ENCODE measurements at places on chromosomes 2 and 18. TPM values are rescaled to one million over a fixed set of nuclear protein-coding genes. Genes with fewer than 3 reads are reported as not detected.

The GBX2 gene
- total RNA-seq = not detected

The PDE11A gene
- 5.9 TPM for total RNA-seq

DNA sequence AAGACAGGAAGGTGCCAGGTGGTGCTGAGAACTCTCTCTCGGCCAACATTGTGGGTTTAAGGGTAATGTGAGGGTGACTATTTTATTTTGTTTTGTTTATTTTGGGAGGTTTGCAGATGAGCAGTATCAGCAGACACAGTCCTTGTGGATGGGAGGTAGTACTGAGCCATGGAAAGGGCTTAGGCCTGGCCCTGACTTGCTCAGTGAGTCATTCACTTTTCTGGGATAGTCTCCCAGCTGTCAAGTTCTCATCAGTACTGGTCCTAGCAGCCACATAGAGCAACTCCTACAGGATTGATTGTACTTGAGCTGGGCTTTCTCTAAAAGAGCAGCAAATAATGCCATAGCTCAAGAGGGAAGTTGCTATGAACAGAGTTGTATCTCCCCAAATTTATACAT lies 175.2 kb downstream of the LOXHD1 start:
- no peak for DNase-seq
- H3K27ac ChIP-seq = no peak overlapping the region
- no peaks in the 10 kb centered on the region for H3K4me1 ChIP-seq

The FOXI3 gene
- total RNA-seq = not detected

DNA sequence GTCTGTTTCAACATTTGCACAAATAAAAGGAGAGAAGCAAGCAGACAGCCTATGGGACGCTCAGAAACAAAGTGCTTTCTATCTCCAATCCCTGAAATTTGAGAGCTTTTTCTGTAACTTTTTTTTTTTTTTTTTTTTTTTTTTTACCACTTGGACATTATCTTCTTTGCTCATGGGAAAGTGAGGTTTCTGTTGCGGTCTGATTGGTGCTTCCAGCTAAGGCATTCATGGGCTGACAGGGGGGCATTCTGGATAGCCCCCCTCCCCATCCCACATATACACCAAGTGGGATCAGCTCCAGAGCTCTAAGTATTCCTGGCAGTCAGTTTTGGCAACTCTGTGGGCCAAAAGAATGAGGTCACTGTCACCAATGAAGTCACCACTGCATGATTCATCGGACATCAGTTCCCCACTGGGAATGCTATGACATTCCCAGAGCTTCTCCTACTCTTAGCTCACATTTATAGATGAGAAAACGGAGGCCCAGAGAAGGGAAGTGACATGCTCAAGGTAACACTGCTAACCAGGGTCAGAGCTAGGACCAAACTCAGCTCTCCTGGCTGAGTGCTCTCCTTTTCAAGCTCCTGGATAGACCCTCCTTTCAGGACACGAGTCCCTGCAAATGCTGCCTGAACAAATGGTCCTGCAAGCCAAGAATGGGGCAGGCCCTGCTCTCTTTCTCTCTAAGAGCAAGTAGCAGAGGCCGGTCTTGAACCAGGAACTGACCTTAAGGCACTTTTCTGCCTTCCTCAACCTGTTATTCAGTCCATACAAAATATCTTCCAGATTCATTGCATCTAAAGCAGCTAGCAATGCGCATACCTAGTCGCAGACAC lies 61.3 kb downstream of the TMEM247 start:
- no peak overlapping the region for H3K4me3 ChIP-seq
- no peak for DNase-seq
- H3K27me3 ChIP-seq = no peaks in the 10 kb centered on the region
- no peaks in the 10 kb centered on the region for H3K36me3 ChIP-seq
- H3K4me1 ChIP-seq = no peaks in the 10 kb centered on the region
- H3K27ac ChIP-seq = peak overlapping the region; percentile 78

GRCh38 chr2:13651684-13652131 lies 935.0 kb downstream of the TRIB2 start:
- H3K4me1 ChIP-seq = no peaks in the 10 kb centered on the region
- no peaks in the 10 kb centered on the region for H3K27me3 ChIP-seq
- H3K27ac ChIP-seq = no peak overlapping the region
